ENCODE measurements at places on chromosomes 5 and 9. TPM values are rescaled to one million over a fixed set of nuclear protein-coding genes. Genes with fewer than 3 reads are reported as not detected.

DNA sequence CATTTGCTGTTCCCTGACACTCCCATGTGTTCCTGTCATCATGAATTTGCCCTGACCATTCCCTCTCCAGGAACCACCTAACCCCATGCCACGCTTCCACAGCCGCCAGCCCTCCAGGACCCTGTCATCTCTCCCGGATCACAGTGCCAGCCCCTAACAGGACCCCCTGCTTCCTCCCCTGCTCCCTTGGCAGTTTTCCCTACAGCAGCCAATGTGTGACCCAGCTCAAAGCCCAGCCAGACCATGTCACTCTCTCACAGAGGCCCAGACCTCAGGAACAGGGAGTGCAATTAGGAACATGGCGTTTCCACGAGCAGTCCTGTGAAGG lies 8.1 kb downstream of the FOXE1 start:
- no peak for DNase-seq

DNA sequence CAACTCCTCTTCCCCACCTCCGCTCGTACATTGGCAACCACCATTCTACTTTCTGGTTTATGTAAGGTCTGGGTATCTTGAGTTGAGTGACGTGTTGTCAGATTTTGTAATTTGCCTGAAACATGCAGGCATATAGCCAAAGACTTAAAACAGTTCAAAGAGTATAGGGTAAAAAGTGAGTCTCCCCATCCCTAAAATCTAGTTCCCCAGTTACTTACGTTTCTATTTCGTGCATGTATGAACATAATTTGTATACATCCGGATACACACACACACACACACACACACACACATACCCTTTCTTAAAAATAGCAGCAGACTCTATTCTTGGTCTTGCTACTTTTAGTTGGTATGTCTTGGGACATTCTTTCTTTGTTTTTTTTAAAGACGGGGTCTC lies 915 bp downstream of the HSDL2 start:
- DNase-seq = peak; percentile 9

DNA sequence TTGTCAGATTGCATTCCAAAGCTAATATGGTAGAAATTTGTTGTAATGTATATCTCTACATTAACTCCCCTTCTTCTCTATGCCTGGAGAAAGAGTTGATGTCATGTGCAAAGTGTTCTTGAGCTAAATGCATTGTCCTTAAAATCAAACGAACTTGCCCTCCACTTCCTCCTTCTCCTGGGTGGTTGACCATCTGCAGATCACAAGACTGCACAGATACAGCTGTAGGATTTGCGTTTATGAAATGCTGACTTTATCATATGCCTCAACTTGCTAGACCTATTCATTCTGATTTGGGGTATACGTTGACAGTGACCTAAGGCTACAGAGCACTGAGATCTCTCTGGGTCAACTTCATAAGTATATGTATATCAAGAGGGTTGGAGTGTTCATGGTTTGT lies 8.3 kb downstream of the TRIM32 start:
- DNase-seq = no peak

- DNase-seq = no peak
Observed at GRCh38 chr9:126788634-126789349, 16.0 kb upstream of the ZBTB43 start.

- DNase-seq = no peak
Observed at GRCh38 chr5:151469992-151470391, 22.6 kb downstream of the SLC36A1 start.

GRCh38 chr9:104767507-104767906 lies 3.6 kb downstream of the NIPSNAP3B start:
- no peak for DNase-seq

GRCh38 chr9:68509689-68510088 lies 31.0 kb downstream of the TMEM252 start:
- no peak for DNase-seq

- DNase-seq = no peak
Observed at GRCh38 chr9:112224401-112225289, 49.5 kb upstream of the SUSD1 start.

DNA sequence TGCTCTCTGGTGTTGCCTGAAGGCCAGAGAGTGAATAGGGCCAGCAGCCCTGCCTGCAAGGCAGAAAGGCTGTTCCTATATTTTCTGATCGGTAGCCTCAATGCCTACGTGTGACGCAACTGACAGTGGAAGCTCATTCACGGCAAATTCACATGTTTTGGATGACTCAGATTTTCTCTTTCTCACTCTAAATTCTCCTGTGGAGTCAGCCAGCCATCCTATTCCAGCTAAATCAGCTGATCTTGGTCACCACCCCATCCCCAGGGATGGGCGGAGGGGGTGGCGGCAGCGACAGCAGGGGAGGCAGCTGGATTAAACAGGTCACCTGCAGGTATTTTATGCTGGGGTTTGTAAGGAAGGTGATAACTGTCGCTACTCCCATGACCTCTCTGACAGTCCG lies 52.3 kb downstream of the ZNF510 start:
- no peak for DNase-seq

DNA sequence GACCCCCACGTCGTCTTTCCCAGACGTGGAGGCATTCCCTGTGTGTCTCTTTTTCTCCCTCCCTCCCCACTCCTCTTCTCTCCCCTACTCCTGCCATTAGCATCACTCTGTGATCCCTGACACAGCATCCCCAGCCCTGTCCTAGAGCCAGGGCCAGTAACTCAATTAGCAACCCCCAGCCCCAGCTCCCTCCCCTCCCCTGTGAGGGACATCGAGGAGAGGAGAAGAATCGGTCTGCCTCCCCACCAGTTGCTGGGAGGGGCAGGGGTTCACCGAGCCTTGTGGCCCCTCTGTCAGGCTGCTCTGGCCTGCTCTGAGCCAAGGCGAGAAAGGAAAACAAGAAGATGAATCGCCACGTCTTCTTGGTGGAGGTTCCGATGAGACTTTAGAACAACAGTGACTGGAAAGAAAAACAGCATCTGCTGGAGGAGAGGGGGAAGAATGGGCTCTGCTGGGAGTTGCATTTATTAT lies 123.1 kb downstream of the PAPPA start:
- no peak for DNase-seq

Gene FBP2
- not detected for polyA plus RNA-seq

Gene SH3GL2
- not detected for polyA plus RNA-seq

Gene CFAP77
- polyA plus RNA-seq = not detected

Gene CSF1R
- polyA plus RNA-seq = 0.20 TPM

Gene ANKH
- polyA plus RNA-seq = 14.5 TPM

Gene OTP
- polyA plus RNA-seq = not detected

Gene CDO1
- polyA plus RNA-seq = not detected

Gene PCDHB16
- not detected for polyA plus RNA-seq
